PC-9 (cell line): ENCODE measurements at places on chromosomes 3 and 15. TPM values are rescaled to one million over a fixed set of nuclear protein-coding genes. Genes with fewer than 3 reads are reported as not detected.

GRCh38 chr3:22691407-22691806 lies 511.7 kb upstream of the UBE2E2 start:
- H3K36me3 ChIP-seq, result no peaks in the 10 kb centered on the region
- DNase-seq, result no peak
- no peaks in the 10 kb centered on the region for H3K27me3 ChIP-seq
- no peak overlapping the region for H3K4me3 ChIP-seq

DNA sequence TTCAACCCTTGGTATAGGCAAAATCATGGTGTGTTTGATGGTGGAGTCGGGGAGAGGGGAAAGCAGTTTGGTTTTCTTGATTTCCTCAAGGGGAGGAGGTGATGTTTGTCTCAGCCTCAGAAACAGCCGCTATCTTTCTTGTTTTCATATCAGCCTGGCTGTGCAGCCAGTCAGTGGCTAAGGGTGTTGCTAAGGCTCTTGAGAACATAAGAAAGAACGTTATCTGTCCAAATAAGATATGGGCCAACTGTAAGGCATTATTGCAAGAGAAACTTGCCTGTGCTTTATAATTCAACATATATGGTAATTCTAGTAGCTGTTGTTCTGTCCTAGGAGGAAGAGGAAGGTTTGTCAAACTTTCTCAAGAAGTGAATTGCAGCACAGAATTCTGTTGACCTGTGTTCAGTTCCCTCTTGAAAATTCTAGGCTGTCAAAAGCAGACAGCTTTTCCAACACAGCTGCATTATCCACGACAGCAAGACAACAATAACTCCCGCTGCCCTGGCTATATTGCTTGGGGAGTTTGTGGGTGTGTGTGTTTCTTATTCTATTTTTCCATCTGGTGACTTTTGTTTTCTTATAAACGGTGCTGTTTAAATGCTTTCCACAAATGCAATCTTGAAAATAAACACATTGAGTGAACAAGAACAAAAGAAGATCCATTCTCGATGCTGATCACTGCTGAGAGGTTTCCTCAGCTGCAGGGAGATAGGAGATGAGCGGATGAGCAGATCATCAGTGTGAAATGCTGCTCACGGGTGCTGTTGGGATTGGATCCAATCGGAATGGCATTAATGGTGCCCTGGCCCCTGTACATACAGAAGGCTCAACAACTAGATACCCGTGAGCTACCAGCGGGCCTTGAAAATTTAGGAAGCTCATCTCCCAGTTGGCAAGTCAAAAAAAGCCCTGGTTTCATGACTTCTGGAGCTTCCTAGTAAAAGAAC lies 90.8 kb upstream of the TNFAIP8L3 start:
- DNase-seq, result no peak
- no peak overlapping the region for H3K4me3 ChIP-seq
- H3K27ac ChIP-seq, result no peak overlapping the region

- no peak for DNase-seq
- no peak overlapping the region for H3K4me3 ChIP-seq
- H3K36me3 ChIP-seq, result no peaks in the 10 kb centered on the region
- no peak overlapping the region for H3K27ac ChIP-seq
Measured at GRCh38 chr3:20140881-20141280, 45.1 kb downstream of the SGO1 start.

DNA sequence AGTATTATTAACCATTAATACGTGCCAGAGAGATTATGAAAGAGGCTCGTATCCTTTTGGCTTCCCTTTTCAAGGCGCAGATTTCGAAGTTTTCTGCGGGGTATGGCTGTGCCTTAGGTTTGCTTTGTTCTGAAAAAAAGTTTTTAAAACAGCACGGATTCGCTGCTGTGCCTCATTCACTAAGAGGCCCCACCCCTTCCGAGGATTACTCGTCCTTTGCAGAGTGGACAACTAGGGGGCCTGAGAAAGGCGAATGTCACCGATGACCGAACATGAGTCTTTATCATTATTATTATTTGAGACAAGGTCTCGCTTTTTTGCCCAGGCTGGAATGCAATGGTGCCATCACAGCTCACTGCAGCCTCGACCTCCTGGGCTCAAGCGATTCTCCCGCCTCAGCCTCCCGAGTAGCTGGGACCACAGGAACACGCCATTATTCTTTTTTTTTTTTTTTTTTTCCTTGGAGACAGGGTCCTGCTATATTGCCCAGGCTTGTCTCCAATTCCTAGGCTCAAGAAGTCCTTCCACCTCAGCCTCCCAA lies 684 bp upstream of the RPS27L start:
- peaks cover 13% of the 10 kb centered on the region for H3K4me1 ChIP-seq
- no peaks in the 10 kb centered on the region for H3K36me3 ChIP-seq
- H3K27me3 ChIP-seq, result no peaks in the 10 kb centered on the region
- no peak for DNase-seq
- H3K27ac ChIP-seq, result peak overlapping the region; percentile 61
- peak overlapping the region; percentile 71 for H3K4me3 ChIP-seq

GRCh38 chr15:66771351-66771650 lies 69.3 kb downstream of the SMAD6 start:
- no peak overlapping the region for H3K4me3 ChIP-seq
- no peaks in the 10 kb centered on the region for H3K36me3 ChIP-seq
- no peak for DNase-seq
- H3K4me1 ChIP-seq, result peaks cover 42% of the 10 kb centered on the region
- H3K27ac ChIP-seq, result peak overlapping the region; percentile 77; the same call in 1 of the 2 replicates
- H3K27me3 ChIP-seq, result no peaks in the 10 kb centered on the region

DNA sequence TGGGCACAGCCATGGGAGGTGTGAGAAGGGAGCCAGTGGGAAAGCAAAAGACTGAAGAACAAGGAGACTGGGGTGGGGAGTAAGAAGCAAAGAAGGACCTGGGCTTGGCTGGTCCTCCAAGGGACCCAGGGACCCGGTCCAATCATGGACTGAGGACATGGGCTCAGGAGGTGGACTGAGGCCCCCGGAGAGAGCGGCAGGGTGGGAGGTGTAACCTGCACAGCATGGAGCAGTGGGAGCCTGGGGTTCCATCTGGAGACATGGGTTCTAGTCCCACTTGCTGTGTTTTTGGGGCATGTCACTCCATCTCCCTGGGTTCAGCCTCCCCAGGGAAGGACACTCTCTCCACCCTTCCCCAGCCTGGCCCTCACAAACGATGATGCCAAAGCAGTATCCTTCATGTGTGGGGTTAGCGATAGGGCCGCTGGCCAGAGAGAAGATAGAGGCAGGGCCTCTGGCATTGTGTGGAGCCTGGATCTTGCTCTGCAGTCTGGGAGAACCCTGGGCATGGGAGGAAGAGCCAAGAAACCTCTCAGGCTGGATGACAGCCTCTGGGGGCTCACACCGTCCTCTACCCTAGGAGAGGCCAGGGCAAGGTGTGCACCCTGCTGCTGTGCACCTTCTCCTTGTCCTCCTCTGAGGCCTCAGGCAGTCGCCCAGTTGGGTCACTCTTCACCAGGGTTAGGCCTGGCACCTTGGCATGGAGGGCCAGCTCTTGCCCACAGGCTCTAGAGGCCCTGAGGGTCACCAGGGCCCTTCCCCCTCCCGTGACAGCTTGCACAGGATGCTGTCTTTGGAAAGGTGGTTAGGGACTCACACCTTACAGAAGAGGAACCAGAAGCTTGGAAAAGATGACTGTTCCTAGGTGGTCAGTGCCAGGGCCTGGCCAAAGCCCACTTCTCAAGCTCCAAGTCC lies 26.0 kb downstream of the FBXW12 start:
- no peak overlapping the region for H3K4me3 ChIP-seq
- DNase-seq, result no peak
- peaks cover 7% of the 10 kb centered on the region; the same call in 1 of the 2 replicates for H3K4me1 ChIP-seq
- H3K36me3 ChIP-seq, result no peaks in the 10 kb centered on the region

Gene GOLGA8M
- total RNA-seq, result not detected in 2 replicates

Gene ZPLD1
- not detected in 2 replicates for total RNA-seq
